NCI-H2029 treated with DMSO at 0.1 percent for 48 hours (cell line): ENCODE measurements at places on chromosomes 5 and 9.

DNA sequence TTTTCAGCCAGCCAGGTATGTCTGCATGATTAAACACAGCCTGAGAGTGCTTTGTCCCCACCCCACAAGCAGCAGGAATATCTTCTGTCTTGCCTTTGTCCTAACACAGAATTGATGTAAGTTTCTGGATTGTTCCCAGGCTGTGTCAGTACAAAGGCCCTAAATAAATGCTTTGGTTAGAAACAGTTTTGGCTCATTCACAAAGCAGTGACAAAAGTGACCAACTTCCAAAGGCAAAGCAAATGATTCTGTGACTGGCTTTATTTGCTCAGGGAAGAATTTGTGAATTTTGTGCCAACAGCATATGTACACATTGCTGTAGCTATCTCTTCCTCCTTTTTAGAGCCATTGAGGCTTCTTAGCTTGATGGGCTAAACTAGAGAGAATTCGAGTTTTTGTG is 133.7 kb downstream of the PLPPR1 start:
- DNase-seq, result no peak

- no peak for DNase-seq
Observed at GRCh38 chr9:76004526-76004925, 114.1 kb downstream of the PCSK5 start.

DNA sequence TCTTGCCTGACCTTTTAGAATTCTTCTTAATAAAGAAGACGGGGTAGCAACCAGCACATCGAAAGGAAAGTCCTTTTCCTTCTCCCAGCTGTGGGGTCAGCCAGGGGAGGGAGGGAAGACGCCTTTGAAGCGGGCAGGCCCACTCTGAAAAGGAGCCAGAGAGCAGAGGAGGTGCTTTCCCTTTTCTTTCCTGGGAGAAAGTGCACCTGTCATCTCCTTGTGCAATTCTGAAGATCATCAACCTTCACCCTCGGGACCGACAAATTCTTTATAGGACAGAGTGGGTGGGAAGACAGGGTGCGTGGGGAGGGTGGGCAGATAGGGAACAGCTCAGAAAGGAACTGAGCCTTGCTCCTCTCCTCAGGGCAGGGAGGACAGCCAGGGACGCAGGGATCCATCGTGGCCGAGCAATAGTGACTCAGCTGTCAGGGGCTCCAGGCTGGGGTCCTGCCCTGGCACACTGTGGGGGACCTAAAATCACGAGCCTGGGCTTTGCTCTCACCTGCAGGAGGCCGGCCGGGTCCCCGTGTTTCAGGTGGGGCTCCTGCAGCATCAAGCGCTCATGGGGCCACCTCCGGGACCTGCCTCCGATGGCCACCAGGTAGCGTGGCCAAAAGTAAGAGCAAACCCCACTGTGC is 141.0 kb downstream of the OLFM1 start:
- DNase-seq, result no peak

DNA sequence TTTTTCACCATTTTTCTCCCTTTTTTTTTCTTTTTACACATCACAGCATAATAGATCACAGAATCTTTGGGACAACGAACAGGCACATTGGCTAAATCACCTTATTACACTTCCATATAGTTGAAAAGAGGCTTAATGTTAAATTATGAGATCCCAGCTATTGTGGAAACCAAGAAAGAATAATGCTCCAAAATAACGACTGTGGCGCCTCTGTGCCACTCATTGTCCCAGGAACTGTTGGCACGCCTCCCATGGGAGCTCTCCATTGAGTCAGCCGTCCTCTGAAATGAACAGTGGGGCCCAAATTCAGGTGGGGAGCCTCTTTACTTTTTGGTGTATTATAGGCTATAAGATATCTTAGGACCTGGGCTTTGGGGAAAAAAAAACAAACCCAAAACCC is 82.2 kb upstream of the NFIB start:
- no peak for DNase-seq

DNA sequence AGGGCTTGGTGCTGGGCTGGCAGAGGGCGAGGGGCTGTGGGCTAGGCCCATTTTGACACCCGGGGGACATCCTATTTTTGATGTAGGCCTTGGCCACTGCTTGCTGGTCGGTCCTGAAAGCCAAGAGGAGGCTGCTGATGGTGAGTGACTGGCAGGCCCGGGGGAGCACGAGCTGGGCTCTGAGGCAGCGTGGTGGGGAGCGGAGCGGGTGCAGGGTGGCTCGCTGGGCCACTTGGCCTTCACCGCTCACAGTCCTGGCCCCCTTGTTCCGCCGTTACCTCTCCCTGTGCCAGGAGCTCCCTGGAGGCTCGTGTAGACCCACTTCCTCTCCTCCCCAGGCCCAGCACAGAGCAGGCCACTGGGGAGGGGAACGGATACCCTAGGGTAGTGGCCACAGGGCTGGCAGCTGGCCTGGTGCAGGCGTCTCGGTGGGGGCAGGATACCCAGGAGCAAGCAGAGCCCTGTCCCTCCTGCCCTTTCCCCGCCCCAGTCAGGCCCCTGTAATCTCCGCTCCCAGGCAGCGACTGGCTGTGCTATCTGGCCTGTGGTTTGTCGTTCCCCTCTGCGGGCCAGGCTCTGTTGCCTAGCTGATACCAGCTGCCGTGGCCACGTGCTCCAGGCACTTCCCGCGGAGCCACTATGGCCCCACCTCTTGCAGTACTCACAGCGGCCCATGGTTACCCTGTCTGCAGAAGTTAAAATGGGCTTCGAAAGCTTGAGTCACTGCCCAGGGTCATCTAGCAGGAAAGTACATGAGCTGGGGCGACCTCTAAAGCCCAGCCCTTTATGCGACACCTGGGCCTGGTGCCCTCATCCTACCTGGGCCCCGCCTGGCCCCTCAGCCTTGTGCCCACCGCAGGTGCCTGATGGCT is 11.7 kb upstream of the DOLPP1 start:
- DNase-seq, result no peak

GRCh38 chr5:1901061-1901460 is 18.3 kb upstream of the IRX4 start:
- DNase-seq, result no peak

GRCh38 chr5:69531406-69531801 is 28.6 kb upstream of the GTF2H2C start:
- no peak for DNase-seq

- DNase-seq, result no peak
Observed at GRCh38 chr9:99066571-99066970, 38.3 kb upstream of the TGFBR1 start.

- no peak for DNase-seq
Observed at GRCh38 chr9:26193237-26193636, 515.0 kb upstream of the TUSC1 start.

DNA sequence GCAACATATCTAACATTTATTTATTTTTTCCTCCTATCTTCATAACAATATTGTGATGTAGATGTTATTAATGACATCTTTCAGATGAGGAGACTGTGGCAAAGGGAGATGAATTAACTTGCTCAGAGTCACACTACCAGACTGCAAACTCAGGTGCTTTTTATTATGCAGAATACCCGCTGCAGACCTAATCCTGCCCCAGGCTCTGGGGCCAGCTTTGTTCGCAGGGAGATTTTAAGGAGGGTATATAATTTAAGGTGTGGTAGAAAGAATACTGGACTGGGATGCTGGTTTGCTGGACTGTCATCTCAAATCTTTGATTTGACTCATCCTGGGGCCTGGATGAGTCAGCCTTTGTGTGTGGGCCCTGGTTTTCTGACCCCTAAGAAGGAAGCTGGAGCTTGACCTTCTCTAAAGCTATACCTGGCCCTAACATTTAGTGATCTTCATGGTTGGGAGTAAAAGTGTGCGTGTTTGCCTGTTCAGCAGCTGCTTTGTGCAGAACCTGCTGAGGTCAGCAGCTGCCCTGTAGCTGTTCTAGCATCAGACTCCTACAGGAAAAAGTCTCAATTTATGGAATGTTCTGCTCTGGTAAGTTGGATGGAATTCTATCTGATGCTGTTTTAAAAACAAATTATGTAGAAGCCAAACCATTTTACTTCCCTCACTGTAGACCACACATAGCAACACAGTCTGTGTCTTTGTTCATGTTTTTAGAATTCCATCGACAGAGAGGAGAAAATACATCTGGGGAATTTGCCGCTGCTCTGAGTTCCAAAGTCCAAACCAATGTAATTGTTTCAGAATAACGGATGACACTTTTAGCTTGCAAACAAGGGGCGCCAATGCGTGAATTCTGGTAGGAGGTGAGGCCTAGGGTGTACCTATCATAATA is 4.5 kb downstream of the SLC36A1 start:
- DNase-seq, result no peak

DNA sequence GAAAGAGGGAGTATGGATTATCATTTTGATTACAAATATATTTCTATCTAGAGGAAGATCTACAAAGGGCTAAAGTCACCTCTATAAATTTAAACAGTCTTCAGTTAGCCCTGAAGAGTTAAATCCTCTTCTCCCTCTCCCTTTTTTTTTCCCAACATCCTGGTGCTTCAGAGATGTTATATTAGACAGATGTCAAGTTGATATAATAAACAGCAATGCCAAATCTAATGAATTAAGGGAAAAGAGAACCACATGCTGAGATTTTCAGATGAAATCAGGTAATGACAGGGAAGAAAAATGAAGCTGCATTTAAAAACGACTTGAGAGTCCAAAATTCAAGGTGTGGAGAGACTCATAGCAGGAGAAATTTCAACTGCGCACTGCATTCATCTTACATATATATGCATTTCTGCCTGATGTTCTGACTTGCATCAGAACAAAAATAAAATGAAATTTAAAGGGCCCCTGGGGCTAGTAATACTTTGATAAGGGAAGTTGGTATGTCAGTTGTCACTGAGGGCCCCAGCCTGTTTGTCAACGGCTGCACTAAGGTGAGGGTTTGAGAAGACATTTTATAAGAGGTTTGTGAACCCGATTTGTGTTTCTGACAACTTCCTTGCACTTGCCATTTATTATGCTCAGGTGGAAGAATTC is 338.9 kb upstream of the PANK3 start:
- no peak for DNase-seq

DNA sequence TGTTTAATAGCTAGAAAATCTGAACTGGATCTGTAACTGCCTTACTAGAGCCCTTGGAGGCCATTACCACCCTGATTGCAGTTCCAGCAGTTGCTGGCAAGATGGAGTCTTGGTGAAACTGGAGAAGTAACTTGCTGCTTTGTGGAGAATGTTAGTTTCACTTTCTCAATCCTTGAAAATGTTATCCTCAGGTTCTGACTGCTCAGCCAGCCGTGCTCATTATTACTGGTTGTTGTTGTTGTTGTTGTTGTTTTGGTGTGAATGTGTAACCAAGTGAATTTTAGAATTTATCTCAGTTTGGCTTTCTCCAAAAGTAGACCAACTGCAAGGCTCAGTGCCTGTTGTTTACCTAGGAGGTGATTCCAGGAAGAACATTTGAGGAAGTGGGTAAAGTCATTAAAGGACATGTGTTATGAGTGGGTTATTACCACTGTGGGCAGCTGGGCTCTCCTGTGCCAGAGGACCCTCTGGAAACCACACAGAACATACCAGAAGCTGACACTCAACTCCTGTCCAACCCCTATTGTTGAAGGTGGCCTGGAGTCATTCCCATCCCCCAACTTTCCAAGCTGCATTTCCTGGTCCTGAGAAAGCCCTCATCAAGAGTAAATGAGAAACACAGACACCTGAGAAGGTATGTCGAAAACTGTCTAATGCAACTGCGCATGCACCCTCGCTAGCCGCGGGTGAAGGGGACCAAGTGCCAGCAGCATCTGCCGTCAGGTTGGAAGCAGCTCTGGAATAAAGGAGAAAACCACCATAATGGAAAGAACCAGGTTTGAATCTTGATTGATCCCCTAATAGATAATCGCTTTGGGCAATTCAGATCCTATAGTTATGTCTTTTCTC is 111.6 kb downstream of the CMYA5 start:
- DNase-seq, result peak; percentile 81

DNA sequence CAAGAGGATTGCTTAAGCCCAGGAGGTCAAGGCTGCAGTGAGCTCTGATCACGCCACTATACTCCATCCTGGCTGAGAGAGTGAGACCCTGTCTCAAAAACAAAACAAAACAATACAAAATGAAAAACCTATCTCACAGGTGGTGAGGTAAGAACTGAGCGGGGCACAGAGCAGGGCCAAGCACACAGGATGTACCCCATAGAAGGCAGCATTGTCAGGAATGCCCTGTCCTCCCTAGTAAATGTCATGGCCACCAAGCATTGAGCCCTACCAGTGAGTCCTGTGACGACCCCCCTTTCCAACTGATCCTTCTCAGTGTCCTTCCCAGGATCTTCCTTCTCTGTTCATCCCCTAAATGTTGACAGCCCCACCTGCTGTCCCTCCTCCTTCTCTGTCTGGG is 44.6 kb upstream of the ALDH1B1 start:
- DNase-seq, result no peak

DNA sequence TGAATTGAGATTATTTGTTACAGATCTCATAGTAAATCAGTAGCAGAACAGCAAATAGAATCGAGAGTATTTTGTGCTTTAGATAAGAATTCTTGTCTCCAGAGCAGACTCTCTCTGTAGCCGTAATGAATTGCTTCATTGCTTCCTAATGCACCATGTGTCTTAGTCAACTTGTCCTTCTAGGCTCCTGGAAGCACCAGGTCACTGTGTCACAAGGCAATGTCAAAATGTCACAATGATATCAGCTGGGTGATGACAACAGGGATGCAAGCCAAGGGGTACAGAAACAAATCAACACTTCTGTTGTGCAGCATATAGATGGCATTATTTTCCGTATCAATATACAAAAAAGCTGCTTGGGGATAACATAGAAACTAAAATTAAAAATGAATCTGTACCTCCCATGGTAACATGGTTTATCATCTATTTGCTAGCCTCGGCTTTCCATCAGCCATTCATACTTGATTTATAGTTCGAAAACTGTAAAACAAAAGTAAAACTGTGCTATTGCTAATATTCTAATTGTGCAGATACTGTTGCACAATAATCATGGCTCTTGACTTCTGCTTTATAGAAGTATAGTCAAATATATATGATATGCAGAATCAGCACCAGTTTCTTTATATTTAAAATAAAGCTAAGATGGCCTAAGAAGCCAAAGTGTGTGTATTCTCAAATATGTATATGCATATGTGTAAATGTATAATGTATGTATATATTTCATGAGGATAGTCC is 435.9 kb upstream of the TLE4 start:
- no peak for DNase-seq

- no peak for DNase-seq
Observed at GRCh38 chr9:40927851-40928802, 200.4 kb downstream of the FOXD4L6 start.

DNA sequence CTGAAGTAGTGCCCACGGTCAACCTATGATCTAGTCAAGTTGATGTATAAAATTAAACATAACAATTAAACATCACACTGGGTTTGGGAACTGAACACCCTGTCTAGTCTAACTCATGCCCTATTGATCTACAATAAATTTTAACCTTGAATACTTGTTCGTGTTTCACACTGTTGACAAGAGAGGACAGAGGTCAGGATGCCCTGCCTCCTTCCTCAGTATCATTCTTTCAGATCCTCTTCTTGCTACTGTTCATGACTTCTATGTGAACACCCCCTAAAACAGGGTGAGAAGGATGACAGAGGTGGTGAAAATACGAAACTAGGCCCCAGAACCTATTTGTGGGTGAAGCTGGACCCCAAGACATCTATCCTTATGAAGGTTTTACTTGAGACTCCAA is 8.1 kb upstream of the MAT2B start:
- DNase-seq, result no peak

DNA sequence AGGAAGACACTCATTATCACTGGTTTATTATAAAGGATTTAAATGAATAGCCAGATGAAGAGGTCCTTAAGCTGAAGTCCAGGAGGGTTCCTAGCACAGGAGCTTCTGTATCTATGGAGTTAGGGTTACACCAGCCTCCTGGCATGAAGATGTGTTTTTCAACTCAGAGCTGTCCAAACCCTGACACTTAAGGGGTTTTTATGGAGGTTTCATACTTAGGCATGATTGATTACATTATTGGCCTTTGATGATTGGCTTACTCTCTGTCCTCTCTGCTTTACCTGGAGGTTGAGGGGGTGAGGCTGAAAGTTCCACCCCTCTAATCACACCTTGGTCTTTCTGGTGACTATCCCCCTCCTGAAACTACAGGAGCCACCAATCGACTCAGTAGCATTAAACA is 84.9 kb upstream of the ZNF169 start:
- DNase-seq, result peak; percentile 41
